Stomach (tissue), 19 donors: ENCODE measurements at places on chromosomes 3 and 15. TPM values are rescaled to one million over a fixed set of nuclear protein-coding genes. Genes with fewer than 3 reads are reported as not detected.

GRCh38 chr15:36596915-36597314 lies 17.5 kb downstream of the CDIN1 start:
- DNase-seq, result no peak

GRCh38 chr3:52973806-52974205 lies 72.1 kb downstream of the SFMBT1 start:
- no peak for DNase-seq

GRCh38 chr3:43128464-43128863 lies 22.6 kb upstream of the POMGNT2 start:
- no peak for DNase-seq

GRCh38 chr3:98246142-98246541 lies 17.9 kb upstream of the OR5H6 start:
- no peak for DNase-seq

DNA sequence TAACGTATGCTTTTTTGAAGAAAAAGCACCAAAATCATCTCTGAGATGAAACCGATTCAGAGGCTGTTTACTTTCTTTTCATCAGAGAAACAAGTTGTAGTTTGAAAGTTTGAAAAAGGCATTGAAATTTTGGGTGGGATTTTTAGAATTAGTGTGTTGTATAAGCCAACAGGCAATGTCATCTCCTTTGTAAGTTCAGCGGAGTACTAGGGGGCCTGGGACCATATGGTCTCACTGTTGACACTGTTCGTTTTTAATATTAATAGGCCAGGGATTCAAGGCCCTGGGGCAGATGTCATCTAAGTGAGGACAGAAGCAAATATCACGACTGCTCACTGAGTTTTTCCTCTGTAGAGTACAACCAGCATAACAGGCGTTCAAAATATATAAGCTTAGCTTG lies 256.2 kb upstream of the RARB start:
- DNase-seq, result no peak

- DNase-seq, result no peak
Observed at GRCh38 chr3:13976469-13976868, 96.6 kb upstream of the WNT7A start.

- DNase-seq, result no peak
Observed at GRCh38 chr3:134713671-134714070, 62.8 kb upstream of the KY start.

DNA sequence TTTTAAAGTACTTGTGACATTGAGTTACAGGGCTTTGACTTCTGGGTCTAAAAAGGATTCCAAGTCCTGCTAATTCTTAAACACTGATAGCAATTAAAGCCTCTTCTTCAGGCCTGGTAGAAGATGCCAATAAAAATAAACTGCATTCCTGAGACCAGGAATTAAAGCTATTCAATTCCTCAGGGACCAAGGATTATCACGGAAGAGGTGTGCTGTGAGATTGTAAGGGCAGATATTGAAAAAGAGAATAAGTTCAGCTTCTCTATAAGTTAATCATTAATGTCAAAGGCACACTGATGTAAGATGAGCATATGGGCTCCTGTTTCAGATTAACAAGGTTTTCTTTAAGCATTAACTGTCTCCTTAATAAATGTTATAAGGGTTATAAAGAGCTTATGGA lies 611.3 kb downstream of the SI start:
- DNase-seq, result no peak

DNA sequence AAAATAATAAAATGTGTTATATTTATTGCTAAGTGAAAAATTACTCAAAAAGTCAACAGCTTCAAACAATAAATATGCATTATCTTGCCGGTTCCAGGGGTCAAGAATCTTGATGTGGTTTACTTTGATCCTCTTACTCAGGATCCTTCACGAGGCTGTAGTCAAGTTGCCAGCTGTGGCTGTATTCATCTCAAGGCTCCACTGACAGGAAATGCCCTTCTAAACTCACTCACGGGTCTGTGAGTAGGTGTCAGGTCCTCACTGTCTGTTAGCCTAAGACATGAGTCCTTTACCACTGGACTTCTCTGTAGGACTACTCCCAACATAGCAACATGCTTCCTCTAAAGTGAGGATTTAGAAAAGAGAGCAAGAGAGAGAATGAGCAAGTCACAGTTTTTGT lies 983.0 kb downstream of the SI start:
- DNase-seq, result no peak

DNA sequence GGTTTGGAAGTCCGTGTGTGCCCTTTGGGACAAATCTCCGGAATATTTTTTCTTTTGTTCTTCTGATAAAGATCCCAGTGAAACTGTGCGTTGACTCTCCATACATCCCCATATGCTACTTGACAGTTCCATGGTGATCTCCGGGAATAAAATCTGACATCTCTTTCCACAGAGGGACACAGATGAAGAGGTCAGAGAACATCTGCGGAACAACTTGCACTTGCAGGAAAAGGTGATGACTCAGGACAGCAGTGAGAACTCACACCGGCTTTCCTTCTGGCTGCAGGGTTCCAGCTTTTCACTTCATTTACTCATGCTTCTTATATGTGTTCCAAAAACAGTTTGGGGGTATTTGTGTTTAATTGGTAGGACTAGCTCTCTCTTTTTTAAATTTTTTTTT lies 157.5 kb upstream of the CHRM5 start:
- no peak for DNase-seq

GRCh38 chr15:60697750-60698149 lies 218.8 kb upstream of the ICE2 start:
- no peak for DNase-seq

DNA sequence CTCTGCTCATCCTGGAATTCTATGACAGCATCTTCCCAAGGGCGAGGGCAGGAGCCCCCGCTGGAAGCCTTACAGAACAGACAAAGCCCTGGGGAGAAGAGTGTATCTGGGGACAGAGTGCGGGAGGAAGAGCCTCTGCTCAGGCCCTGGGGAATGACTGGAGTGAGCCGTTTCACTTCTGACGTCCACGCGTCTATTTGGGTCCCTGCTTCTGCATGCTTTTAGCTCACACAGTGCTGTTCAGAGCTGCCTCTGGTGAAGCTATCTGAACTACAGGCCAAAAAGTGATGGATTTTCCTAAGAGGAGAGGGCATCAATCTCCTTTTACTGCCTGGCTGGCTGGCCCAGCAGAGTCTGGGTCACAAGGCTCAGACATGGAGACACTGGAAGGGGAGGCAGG lies 311.8 kb downstream of the NTRK3 start:
- peak; percentile 39 for DNase-seq

DNA sequence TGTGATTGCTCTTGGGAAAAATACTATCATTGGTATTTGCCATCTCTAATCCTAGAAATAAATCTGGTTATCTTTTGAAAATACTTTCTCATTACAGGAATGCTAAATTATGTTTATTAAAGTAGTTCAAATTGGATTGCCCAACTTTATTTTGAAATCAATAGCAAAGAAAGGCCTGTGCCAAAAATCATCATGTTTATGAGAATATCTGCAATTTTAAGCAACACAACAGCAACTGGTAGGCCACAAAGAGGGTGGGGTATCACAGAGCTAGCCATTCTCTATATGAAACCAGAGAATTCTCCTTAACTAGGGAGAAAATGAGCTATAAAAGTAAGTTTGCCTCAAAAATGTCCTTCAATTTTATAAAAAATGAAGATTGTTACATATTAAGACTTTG lies 11.9 kb upstream of the TM4SF19 start:
- no peak for DNase-seq

The GPR62 gene
- not detected for total RNA-seq

The LMLN gene
- 13.8 TPM for total RNA-seq

The CHRD gene
- total RNA-seq, result 6.8 TPM

The ITIH3 gene
- total RNA-seq, result not detected

The TM4SF18 gene
- 9.3 TPM for total RNA-seq

The CCR9 gene
- not detected for total RNA-seq
